ENCODE measurements at places on chromosomes 11 and 22.

DNA sequence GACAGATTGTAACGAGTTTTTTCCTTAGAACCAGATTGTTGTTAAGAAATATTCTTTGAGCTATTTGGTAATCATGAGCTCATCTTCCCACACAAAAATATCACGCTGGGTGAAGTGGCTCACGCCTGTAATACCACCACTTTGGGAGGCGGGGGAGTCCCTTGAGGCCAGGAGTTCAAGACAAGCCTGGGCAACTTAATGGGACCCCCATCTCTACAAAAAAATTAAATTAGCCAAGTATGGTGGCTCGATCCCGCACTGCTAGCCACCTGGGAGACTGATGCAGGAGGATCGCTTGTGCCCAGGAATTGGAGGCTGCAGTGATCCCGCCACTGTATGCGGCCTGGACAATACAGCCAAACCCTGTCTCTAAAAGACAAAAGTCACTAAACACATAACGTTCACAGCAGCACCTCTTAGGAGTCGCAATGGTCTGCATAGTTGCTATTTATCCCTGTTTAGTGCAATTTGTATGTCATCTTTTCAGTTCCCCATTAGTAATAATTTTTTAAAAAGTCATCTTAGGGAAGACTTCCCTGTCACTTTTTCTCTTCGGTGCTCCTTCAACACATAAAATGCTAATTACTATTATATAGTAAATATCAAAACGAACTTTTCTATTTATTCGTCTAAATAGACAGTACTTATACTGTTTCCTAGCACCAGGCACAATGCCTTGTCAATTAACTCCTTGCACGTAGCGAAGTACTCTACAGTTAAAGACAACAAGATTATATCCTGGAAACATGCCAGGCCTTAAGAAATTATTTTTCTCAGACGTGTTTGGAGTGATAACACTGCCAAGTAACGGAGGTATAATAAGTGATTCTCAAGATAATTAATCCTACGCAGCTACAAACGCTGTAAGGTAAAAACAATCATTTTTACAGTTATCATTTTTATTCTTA, 1.1 kb downstream of the ST13 start:
- DNase-seq: no peak

DNA sequence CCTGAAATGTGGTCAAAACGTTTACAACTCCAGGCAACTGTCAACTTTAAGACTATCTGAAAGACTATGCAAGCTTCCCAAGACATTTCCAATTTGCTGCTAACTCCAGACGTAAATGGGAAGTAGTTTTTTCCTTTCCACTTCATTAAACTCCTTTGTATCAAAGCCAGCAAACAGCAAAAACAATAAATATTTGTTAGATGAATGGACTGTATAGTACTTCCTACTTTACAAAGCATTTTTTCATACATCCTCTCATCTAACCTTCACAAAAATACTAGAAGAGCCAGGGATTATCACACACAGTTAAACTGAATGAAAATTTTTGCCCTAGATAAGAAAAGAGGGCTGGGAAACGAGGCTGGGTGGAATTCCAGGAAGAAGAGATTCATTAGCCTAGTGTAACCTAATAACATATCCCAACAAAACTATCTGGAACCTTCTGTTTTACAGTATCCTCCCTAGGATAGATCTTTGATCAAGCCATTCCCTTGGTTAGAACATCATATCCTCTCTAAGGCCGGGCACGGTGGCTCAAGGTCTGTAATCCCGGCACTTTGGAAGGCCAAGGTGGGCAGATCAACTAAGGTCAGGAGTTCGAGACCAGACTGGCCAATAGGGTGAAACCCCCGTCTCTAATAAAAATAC, 10.4 kb downstream of the NUP98 start:
- no peak for DNase-seq

- no peak for DNase-seq
Measured at GRCh38 chr11:22633354-22633902, 7.8 kb upstream of the FANCF start.

- DNase-seq: no peak
Measured at GRCh38 chr11:69230856-69231425, 63.0 kb upstream of the MYEOV start.

- no peak for DNase-seq
Measured at GRCh38 chr11:15555161-15555560, 440.4 kb downstream of the INSC start.

GRCh38 chr22:20259327-20259688, 8.8 kb downstream of the RTN4R start:
- DNase-seq: no peak

DNA sequence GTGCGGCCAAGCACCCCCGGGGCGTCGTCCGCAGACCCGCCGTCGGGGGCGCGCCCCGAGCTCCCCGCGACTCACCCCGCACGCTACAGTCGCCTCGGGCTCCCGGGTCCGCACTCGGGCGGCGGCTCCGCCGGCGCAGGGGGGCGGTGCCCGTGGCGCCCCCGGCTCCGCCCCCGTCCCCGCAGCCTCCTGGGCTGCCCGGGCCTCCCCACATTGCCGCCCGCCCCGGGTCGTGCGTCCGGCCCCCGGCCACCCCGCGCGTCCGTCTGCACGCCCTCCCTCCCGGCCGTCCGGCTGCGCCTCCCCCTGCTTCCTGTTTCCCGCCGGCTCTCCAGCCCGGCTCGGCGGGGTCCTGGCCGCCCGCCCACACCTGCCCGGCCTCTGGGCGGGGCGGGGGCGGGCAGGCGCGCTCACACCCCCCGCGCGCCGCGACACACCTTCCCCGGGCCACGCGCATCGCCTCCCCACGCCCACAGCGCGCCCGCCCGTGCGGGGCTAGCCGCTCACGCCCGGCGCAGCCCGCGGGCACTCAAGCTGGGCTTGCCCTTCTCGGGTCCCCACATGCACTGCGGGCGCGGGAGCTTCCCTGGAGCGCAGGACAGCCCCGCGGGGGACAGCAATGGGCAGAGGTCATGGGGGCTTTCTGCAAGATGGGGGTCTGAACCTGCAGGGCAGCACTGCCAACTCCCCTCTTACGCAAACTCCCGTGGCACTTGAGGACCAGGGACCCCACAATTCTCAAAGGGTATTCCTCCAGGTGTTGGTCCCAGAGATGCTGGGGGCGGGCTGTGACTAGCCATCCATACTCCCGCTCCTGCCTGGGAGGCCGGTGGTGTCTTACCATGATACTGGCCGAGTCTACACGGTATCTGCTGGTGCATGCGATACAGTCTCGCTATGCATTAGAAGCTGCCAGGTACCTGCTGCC, at the start of gene CARD10:
CARD10 (minus strand) TSS at position 148 of the 928 bp plus-strand sequence. CDS start 215 bp downstream, outside the sequence.
- DNase-seq: peak; percentile 58

GRCh38 chr11:7969756-7970646, 4.8 kb upstream of the NLRP10 start:
- DNase-seq: no peak

DNA sequence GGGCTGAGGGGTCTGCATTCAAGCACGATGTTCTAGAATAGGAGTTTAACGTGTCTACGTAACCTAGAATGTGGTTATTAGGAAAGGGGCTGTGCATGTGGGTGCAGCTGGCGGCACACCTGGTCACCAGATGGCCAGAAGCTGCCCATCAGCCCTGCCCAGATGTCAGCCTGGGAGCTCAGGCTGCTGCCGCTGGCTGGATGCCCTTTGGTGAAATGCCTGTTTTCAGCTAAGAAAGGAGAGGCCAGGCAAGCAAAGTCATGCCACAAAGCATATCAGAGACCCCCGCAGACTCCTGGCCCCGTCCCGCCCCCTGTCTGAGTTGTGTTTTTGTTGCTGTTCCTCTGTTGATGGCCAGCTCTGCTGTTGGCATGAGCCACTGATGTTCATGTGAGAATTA, 11.3 kb upstream of the ADORA2A start:
- DNase-seq: no peak

- no peak for DNase-seq
Measured at GRCh38 chr11:3043315-3043871, 13.8 kb downstream of the CARS1 start.

GRCh38 chr11:117876341-117877119, at the start of gene FXYD6:
Gene FXYD6 (minus strand): TSS chr11:117876658. CDS start chr11:117842776, 33,882 bp downstream.
- no peak for DNase-seq

DNA sequence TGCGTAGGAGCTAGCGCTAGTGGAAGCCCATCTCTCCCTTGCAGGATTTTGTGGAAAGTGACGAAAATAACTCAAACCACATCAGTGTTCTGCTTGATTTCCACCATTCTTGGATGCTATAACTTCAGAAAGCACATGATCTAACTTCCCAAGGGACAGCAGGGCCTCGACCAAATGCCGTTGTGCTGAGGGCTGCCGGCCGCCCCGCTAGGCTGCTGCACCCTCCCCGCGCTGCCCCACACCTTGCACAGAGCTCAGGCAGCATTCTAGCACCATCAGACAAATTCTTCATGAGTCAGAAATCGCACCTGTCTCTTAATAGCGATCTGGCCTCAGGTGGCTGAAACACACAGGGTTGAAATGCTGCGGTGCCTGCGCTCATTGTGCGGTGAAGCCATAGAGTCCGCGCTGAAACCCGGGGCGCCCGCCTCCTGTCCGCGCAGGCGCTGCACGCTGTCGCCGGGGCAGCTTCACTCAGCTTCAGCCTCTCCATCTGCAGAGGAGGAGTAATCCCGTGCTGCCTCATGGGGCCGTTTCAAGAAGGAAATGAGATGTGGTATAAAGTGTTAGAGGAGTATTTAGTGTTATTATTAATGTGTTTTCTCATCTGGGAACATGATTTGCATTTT, 59.2 kb upstream of the B3GAT1 start:
- no peak for DNase-seq

DNA sequence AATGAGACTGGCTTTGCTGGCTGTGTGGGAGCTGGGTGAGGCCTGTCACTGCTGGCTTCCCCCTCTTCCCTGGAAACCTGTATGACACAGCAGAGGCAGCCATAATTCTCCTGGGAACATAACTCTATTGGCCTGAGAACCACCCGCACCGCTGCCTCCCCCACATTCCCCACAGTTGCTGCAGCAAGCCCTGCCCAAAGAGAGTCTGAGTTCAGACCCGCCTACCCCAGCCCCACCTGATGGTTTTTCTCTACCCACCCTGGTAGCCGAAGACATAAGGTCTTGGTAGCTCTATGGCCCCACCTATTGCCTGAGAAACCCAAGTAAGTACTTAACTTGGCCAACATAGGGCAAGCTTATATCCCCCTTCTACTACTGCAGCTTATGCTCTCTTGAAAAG, 174.8 kb downstream of the C11orf91 start:
- no peak for DNase-seq

DNA sequence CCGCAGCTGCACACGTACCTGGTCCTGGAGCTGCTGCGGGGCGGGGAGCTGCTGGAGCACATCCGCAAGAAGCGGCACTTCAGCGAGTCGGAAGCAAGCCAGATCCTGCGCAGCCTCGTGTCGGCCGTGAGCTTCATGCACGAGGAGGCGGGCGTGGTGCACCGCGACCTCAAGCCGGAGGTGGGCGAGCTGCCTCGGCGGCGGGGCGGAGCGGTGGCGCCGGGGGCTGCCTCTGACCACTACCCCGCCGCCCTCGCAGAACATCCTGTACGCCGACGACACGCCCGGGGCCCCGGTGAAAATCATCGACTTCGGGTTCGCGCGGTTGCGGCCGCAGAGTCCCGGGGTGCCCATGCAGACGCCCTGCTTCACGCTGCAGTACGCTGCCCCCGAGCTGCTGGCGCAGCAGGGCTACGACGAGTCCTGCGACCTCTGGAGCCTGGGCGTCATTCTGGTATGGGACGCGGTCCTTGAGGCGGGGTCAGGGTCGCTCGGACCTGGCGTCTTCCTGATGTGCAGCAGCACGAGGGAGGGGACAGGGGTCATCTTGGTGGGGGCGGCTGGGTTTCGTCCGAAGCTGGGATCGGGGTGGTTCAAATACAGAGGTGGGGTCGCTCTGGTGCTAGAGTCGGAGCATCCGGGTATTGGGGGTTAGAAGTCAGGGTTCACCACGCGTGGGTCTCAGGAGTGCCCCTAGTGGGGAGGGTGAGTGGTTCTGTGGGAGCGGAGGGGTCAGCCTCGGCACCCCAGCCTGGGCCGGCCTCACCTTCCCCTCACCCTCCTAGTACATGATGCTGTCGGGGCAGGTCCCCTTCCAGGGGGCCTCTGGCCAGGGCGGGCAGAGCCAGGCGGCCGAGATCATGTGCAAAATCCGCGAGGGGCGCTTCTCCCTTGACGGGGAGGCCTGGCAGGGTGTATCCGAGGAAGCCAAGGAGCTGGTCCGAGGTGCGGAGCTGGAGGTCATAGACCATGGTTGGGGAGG, 10.8 kb downstream of the RPS6KA4 start:
- no peak for DNase-seq

- no peak for DNase-seq
Measured at GRCh38 chr11:74909385-74909784, 39.5 kb downstream of the XRRA1 start.

DNA sequence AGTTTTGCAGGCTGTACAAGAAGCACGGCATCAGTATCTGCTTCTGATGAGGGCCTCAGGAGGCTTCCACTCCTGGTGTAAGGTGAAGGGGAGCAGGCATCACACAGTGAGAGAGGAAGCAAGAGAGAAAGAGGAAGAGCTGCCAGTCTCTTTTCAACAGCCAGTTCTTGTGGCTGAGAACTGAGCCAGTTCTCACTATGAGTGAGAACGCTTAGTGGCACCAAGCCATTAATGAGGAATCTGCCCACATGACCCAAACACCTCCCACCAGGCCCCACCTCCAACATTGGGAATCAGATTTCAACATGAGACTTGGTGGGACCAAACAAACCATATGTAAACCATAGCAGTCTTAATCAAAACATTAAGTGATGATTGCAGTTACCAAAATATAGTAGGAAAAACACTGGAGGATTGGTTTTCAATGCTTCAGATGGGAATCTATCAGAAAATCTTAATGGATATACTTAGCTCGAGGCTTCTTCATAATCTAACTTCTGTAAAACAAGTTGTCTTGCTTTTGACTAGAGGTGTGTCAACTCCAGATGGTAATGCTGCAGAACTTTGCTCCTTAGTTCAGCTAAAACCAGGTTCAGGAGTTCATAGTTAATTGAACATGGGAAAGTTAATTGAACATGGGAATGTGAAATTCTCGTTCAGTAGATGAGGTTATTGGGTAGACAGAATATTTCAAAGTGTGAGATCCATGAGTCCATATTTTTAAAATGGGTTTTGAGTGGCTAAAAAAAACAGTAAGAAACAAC, 12.2 kb downstream of the FAR1 start:
- no peak for DNase-seq

DNA sequence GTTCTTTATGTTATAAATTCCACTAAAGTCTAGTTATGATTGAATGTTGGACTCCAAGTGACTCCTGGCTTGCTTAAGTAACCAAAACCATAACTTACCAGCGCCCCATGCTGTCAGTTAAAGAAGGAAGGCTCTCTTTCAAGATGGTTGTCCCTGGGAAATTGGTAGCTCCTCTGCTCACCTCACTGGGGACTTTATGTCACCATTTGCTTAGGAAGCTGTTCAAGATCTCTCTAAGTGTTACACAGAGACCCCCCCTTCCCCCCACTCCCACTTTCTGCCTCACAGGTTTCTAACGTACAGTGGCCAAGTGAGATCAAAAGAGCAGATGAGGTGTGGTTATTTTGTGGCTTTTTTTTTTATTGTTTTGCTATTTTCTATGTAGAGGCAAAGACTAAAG, 301.8 kb downstream of the AASDHPPT start:
- no peak for DNase-seq

GRCh38 chr22:32583074-32583682, 108.6 kb downstream of the FBXO7 start:
- DNase-seq: no peak

GRCh38 chr11:114353443-114353842, 46.9 kb downstream of the C11orf71 start:
- no peak for DNase-seq
